ENCODE measurements at places on chromosomes 7 and 10.

GRCh38 chr10:102457591-102458150 is 6.3 kb upstream of the C10orf95 start:
- DNase-seq: no peak

DNA sequence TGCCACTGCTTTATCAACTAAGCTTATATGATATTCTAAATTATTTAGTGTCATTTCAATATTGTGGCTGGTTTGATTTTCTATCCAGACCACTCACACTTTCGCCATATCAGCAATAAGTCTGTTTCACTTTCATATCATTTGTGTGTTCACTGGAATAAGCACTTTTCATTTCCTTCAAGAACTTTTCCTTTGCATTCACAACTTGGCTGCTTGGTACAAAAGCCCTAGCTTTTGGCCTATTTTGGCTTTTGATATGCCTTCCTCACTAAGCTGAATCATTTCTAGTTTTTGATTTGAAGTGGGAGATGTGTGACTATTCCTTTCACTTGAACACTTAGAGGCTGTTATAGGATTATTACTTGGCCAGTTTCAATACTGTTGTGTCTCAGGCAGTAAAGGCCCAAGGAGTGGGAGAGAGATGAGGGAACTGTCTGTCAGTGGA is 120.9 kb upstream of the NAMPT start:
- no peak for DNase-seq

DNA sequence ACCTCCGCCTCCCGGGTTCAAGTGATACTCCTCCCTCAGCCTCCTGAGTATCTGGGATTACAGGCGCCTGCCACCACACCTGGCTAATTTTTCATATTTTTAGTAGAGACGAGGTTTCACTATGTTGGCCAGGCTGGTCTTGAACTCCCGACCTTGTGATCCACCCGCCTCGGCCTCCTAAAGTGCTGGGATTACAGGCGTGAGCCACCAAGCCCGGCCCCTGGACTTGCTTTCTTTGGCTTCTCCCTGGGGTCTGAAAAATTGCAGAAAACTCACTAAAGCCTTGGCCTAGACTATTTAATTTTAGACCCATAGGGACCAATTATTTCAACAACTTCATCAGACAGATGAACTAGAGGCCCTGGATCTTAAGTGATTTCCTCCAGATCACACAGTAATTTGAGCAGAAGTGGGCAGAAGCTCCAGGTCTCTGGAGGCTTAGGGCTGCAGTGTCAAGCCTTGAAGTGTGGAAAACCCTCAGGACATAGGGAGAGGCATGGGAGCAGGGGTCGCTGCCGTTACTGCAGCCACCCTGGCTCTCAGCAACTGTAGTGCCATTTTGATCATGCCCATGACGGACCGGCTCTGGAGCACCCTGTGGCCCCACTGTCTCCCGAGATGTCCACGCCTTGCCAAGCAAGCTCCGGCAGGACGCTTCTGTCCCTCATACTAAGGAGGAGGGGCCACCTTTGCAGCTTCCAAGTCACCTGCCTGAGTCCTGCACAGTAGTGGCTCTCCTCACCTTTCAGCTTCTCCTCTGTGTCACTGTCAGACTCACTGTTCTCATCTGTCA is 72.4 kb downstream of the DENND2A start:
- no peak for DNase-seq

DNA sequence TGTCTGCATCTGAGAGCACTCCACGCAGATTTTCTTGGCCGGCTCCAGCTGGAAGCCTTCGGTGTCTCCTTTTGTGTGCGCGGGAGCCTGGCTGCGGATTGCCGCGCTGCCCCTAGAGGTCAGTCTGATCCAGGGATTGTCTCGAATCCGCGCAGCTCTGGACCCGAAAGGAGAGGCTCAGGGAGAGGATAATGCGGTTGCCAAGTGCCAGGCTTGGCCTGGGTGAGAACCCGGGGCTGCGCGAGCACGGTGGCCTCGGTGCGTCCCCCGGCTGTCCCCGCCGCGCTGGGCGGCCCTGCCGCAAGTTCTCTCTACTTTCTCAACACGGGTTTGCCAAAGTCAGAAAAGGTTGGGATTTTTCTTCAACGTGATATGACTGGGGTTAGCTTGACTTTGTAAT is 140.9 kb downstream of the ADCYAP1R1 start:
- no peak for DNase-seq

GRCh38 chr7:5624386-5625365 is 156.8 kb downstream of the RNF216 start:
- no peak for DNase-seq

DNA sequence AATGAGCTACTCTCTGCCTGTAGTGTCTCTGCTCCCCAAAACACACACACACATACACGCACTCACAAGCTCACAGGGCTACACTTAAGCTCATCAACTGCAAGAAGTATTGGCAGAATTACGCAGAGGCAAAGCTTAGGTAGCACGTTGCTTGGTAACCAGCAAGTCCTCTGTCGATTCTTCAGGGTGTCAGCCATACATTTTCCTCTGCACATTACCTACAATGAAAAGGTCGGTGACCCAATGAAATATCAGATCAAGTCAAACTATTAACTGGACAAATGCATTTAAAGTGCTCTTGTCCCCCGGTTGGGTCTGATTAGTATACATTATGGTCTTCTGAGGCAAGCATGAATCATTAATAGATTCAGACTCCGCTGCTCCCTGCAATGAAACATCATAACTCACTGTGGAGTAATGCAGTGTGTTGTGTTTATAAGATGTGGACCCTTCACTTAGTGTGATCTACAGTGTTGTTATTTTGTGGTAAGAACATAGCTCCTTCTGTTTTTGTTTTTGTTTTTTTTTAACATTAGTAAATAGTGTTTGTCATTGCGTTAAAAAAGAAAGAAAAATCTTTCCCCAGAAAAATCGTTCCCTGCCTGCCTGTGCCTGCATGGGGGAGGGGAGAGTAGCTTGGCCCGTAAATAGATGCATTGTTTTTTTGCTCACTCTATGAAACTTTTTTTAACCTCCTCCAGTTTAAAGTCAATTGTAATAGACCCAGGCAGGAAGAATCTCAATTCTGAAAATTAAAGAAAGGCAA is 325.5 kb downstream of the SFMBT2 start:
- no peak for DNase-seq

DNA sequence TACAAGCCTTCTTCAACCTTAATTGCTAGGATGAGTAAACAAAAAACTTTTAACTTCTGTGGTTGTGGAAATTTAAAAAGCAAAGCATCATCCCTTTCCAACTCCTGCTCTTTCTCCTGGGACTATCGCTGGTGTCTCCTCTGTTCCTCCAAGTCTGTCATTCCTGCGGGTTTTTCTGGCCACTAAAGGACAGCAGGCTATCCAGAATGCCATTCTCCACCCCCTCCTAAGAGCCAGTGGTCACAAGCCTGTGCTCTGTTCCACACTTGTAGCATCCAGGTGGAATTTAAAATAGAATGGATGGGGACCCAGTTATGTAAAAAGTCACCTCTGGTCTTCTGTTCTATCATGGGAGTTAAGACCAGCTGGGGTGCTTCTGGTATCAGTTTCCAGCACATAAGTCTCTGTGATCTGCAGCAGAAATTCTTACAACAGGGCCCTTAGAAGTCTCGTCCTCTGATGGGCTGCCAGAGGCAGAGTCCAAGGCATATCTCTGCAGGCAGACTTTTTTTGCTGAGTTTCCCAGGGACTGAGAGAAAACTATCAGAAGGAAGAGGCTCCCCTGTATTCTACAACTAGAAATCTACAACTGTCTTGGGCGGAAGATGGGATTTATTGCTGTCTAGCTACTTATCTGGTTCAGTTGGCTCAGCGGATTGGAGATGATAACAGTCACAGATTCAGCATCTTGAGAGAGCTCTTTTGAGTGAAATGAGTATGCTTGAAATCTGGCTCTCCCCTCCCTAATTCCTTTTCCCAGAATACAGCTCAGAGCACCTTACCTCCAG is 5.1 kb upstream of the WNT16 start:
- no peak for DNase-seq

- no peak for DNase-seq
Observed at GRCh38 chr7:2497500-2498336, 21.5 kb upstream of the GRIFIN start.

GRCh38 chr7:110669410-110669809 is 421.5 kb upstream of the LRRN3 start:
- no peak for DNase-seq

DNA sequence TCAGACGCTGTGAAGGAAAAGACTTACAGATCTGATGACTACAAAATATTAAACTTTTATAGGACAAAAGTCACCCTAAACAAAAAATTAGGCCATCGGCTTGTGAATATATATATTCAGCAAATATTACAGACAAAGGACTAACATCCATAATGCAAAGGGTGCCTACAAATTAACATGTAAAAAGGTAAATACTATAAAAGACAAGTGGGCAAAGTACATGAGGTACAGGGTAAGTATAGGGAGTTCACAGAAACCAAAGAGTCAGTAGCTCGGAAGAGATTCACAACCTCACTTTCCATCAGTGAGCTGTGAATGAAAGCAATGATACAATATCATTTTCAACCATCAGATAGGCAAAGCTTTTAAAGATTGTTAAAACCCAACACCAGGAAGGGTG is 16.7 kb upstream of the KLF14 start:
- no peak for DNase-seq

DNA sequence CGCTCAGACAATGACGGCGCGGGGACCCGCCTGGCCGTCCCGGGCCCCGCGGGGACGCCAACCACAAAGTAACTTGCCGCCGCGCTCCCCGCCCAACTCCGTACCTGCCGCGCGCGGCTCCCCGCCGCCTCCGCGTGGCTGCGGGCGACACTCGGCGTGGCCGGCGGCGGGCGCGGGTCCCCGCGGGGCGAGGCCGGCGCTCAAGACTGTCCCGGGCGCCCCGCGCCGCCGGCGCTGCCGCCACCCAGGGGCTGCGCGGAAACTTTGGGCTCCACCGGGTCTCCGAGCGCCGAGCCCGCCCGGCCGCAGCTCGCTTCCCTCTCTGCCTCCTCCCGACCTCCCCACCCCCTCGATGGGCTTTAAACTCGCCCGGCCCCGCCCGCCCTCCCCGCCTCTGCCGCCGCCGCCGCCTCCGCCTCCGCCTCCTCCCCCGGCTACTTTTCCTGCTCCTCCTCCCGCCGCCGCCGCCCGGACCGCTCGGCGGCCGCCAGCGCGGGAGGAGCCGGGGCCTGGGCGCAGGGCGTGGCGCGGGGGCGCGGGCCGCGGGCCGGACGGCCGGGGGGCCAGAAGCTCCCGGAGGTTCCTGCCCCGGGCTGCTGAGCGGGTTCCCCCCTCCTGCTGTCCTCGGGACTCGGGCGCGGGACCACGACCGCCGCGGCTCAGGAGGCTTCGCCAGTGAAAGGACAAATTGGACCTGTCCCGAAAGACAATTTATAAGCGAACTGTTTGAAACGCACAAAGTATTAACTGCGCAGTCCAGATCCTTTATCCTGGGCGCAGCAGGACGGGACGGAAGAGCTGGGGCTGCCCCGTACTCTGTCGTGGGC is 10.6 kb upstream of the GRB10 start:
- peak; percentile 28 for DNase-seq

DNA sequence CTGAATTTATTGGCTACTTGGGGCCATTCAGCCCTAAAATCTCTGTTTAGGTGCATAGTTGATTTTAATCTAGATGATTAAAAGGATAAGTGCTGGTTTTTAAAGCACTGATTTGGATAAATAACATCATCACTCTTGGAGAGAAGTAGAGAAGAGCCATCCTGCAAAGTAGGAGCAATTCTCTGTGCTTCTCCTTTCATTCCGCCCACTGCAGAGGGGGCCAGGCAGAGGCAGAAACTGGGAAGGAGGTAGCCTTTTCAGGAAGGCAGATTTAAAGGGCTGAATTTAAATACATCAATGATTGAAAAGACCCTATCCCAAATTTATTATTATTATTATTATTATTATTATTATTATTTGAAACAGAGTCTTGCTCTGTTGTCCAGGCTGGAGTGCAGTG is 14.1 kb downstream of the MAP3K8 start:
- no peak for DNase-seq

- no peak for DNase-seq
Observed at GRCh38 chr10:26251925-26252324, 35.4 kb downstream of the GAD2 start.

- DNase-seq: no peak
Observed at GRCh38 chr10:31702005-31702404, 226.6 kb downstream of the ARHGAP12 start.

DNA sequence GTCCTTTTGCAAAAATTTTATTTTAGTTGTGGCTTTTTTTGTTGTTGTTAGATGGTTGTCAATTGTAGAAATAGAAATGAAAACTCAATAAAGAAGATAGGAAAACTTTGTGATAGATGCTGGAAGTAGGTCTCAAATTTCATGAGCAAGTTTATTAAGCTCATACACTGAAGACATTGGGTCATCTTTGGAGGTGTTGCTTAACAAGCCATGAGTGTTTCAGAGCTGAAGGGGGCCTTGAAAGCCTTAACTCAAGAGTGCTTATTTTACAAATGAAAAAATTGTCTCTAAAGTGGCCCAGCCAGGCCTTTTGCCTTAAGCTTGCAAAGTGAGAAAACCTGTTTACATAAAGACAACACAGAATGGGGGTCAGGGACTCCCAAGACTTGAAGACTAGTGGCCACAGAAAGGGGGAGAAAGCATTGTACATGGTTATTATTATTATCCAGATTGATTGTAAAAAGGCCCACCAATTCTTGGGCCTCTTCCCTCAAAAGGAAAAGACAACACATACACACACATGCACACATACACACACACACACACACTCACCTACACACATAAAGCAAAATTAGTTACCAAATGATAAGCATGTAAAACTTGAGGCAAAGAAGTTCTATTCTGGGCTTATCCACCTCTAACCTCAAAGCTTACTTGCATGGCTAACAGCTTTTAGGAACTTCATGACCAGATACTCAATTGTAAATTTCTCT is 49.7 kb upstream of the GLCCI1 start:
- DNase-seq: no peak

DNA sequence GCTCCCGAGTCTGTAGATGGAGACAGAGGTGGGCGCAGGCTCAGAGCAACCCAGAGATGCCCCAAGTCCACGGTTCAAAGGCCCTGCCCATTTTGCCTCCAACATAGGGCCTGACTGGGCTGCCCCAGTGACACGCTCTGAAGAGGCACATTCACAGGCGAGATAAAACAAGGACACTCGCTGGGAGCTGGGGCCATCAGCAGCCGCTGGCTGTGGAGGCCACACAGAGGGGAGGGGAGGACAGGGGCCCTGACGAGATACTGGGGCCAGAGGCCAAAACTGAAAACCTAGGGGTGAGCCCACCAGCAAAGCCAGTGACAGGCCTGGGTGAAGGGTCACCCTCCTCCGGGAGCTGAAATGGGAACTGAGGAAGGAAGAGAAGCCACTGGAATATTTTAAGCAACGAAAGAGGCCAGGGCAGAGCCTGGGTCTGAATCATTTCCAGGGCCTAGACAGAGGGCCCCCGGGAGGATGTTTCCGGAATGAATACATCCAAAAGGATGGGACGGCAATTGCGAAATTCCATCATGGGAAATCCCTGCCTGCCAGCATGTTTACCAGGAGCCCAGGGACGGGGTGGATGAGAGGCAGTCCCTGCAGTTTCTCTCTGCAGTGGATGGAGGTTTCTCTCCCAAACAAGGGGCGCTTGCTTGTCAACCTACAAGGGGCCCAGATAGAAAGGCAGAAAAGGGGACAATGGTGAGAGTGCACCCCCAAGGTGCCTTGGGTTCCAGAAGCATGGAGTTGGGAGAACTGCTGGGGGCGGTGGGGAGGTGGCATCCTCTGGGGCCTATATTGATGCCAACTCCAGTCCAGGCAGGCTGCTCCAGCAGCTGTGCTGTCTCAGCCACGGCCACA is 29.0 kb upstream of the HSPA12A start:
- no peak for DNase-seq

- DNase-seq: no peak
Observed at GRCh38 chr10:64376167-64376566, 855.0 kb downstream of the REEP3 start.
